GM04503 (cell line): ENCODE measurements at places on chromosomes 11 and 22.

DNA sequence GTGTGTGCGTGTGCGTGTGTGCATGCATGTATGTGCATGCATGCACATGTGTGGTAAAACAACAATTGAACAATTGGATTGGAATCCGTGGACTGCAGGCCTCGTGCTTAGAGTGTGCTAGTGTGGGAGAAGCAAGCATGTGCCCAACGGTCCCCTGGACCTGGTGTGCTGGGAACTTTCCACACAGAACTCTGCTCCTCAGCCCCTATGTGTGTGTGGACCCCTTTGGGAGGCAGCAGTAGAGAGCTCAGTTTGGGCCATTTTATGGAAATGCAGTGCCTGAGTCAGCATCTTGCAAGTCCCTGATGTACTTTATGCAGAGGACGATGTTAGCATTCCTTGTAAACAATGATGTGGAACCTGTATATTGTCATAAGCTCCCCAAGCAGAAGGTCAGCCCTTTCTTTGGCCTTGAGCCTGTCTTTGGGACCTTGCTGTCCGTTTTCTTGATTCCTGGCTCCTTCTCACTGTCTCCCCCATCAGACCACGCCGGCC lies 167.3 kb downstream of the TBC1D22A start:
- no peak for DNase-seq

GRCh38 chr11:131598305-131598704 lies 227.9 kb downstream of the NTM start:
- DNase-seq = no peak

DNA sequence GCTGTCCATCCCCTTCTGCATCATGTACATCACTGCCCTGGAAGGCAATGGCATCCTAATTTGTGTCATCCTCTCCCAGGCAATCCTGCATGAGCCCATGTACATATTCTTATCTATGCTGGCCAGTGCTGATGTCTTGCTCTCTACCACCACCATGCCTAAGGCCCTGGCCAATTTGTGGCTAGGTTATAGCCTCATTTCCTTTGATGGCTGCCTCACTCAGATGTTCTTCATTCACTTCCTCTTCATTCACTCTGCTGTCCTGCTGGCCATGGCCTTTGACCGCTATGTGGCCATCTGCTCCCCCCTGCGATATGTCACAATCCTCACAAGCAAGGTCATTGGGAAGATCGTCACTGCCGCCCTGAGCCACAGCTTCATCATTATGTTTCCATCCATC lies 337 bp downstream of the OR52B6 start:
- DNase-seq = no peak

GRCh38 chr11:77191429-77191822 lies 63.4 kb downstream of the MYO7A start:
- no peak for DNase-seq

DNA sequence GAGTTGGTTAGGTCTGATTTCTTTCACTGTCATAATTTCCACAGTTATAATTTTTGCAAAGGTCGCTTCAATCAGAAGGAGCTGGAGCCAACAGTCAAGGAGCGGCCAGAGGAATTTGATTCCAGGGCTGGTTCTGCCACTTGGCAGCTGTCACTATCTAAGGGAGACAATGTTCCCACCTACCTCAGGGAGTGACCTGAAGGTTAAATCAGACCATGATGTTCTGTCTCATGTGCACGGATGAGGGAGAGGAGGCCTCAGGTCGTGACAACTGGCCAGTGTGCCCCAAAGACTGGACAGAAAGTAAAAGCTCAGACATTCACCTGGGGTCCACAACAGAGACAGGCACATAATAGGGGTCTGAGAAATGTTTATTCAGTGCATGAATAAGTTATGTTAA lies 7.6 kb downstream of the MRGPRD start:
- DNase-seq = no peak

- no peak for DNase-seq
Measured at GRCh38 chr22:37549704-37550059, 10.6 kb upstream of the CDC42EP1 start.

DNA sequence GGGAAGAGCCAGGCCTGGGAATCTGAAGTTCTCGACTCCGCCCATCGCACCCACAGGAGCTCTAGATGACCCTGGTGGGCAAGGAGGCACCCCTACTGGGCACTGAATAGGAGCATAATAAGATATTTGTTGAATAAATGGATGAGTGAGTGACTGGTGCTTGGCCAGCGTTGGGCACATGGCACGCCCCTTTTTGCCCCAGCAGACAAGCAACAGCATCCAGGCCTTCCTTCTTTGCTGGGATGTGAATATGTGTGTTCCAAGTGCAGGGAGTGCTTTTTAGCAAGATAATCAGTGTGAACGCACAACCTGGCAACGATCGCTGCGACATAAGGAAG lies 443 bp upstream of the CELF1 start:
- no peak for DNase-seq
